ENCODE measurements at places on chromosomes 4 and X. TPM values are rescaled to one million over a fixed set of nuclear protein-coding genes. Genes with fewer than 3 reads are reported as not detected.

ABLIM2 gene
- 0.63 TPM for total RNA-seq

TEX13C gene
- total RNA-seq: not detected

ARMCX4 gene
- 3.1 TPM for total RNA-seq

PYURF gene
- total RNA-seq: 54.6 TPM

ING2 gene
- total RNA-seq: 13.5 TPM

GRCh38 chr4:30802622-30803323 lies 82.6 kb downstream of the PCDH7 start:
- H3K4me3 ChIP-seq: no peak overlapping the region
- DNase-seq: no peak
- no peaks in the 10 kb centered on the region for H3K27me3 ChIP-seq
- H3K27ac ChIP-seq: no peak overlapping the region
- no peaks in the 10 kb centered on the region for H3K4me1 ChIP-seq

DNA sequence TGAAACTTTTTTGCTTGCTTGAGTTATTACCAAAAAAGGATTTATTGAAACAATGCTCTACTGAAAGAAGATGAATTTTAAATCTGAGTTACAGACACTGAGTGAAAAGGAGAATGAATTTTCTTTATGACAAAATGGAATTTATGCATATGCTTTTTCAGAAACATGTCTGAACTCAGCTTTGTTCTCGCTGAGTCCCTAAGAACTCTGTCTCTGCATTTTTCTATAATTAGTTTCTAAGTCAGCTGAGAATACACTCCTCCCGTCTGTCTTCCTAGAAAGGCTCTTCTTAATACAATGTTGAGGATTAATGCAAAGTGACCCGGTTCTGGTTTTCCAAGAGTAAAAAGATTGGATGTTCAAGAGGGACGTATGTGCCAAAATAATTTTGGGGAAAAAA lies 463.5 kb downstream of the NKX6-1 start:
- no peak for DNase-seq
- no peaks in the 10 kb centered on the region for H3K27me3 ChIP-seq
- H3K4me3 ChIP-seq: no peak overlapping the region

DNA sequence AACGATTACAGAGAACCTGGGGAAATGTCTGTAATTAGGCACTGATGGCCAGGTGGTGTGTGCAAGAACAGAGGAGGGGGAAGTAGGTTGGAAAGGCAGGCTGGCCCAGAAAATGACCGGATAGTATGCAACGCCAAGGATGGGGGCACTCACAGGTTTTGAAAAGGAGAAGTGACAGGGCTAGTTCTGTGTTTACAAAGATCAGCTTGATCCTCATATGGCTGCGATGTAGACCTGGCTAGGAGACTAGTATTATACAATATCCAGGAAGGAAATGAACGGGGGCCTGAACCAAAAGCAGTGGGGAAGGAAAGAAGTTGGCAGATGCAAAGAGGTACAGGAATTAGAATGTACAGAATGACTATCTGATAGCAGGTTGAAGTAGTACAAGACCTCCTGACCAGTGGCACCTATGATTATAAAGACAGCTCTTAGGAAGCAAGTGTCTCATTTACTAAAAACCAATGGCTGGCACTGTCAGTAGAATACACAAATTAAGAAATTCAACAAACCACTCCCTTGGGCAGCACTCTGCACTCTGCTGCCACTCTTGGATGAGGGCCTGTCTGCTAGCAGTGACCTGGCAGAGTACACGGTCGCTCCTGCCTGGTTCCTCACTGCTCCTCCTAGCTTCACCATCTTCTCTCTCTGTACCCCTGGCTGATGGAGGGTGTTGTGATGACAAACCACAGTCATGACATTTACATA lies 14.1 kb downstream of the MFAP3L start:
- H3K4me3 ChIP-seq: no peak overlapping the region
- H3K27me3 ChIP-seq: no peaks in the 10 kb centered on the region
- peaks cover 4% of the 10 kb centered on the region for H3K4me1 ChIP-seq
- no peaks in the 10 kb centered on the region for H3K36me3 ChIP-seq

GRCh38 chr4:114512595-114513295 lies 85.9 kb upstream of the UGT8 start:
- no peaks in the 10 kb centered on the region for H3K27me3 ChIP-seq
- DNase-seq: no peak
- no peak overlapping the region for H3K27ac ChIP-seq
- no peak overlapping the region for H3K4me3 ChIP-seq
- no peaks in the 10 kb centered on the region for H3K36me3 ChIP-seq

DNA sequence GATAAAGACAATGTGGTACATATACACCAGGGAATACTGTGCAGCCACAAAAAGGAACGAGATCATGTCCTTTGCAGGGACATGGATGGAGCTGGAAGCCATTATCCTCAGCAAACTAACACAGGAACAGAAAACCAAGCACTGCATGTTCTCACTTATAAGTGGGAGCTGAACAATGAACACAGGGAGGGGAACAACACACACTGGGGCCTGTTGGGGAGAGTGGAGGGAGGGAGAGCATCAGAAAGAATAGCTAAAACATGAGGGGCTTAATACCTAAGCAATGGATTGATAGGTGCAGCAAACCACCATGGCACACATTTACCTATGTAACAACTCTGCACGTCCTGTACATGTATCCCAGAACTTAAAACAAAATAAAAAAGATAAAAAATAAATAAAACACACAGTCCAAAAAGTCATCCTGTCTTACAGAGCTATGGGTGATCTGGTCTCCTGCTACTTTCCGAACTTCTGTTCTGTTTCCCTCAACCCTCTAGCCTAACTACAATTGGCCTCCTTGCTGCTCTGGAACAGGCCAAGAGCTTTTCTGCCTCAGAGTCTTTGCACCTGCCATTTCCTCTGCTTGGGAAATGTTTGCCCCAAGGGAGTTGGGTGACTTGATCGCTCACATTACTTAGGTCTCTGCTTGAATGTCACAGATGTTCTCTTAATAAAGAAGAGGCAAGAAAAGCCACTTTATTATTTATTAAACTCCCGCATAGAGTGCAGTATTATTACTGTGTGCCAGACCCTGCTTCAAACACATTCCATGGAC lies 1.1 kb upstream of the CD38 start:
- H3K27ac ChIP-seq: no peak overlapping the region
- no peaks in the 10 kb centered on the region for H3K27me3 ChIP-seq
- peak overlapping the region; percentile 94 for H3K4me3 ChIP-seq

DNA sequence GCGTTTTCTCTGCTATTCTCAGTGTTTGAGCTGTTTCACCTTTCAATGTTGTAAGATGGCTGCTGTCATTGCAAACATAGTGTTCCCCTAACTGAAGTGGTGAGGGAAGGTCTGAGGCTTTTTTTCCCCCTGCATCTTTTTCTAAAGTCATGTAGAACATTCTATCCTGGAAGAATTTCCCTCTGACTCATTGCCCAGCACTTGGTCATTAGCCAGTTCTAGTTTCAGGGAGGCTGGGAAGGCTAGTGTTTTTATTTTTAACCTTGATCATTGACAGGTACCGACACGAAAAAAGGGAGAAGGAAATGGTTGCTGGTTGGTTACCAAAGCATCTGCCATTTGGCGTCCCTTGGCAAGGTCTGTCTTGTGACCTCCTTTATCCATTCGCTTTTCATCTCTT lies 6.6 kb downstream of the LANCL3 start:
- no peaks in the 10 kb centered on the region for H3K36me3 ChIP-seq
- peaks cover 5% of the 10 kb centered on the region for H3K4me1 ChIP-seq
- no peak overlapping the region for H3K27ac ChIP-seq
- no peak for DNase-seq
- peaks cover 3% of the 10 kb centered on the region for H3K27me3 ChIP-seq

DNA sequence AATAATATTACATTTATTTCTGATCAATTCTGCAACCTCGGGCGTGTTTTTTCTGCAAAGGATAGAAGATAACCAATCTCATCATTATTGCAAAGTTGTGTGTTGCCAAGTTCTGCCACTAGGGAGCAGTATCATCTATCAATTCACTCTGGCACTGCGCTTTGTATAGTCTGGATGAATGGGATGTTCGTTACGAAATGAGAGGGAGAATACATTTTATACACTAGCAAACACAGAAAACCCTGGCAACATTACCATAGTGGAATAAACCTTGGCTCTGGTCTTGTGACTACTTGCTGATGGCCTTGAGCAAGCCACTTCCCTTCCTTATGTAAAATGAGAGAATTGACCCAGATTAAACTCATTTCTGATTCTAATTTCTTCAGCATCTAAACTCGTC lies 97.5 kb upstream of the ZNF518B start:
- no peak overlapping the region for H3K27ac ChIP-seq
- H3K4me1 ChIP-seq: peaks cover 2% of the 10 kb centered on the region
- H3K36me3 ChIP-seq: no peaks in the 10 kb centered on the region
- peak; percentile 84 for DNase-seq
- H3K4me3 ChIP-seq: no peak overlapping the region

DNA sequence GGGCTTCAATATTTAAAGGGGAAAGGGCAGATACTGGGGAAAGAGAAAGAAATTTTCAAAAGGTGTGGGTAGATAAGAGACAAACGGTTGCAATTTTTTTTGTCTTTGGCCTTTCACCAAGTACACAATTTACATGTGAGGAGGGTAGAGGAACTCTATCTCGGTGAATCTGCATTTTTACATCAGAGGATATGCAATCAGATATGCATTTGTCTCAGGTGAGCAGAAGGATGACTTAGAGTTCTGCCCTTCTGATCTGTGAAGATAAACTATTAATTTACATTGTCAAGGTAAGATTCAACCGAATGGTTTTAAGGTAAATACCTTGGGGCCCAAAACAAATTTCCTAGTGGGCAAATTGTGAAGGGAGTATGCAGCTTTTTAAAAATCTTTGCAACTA lies 169.9 kb downstream of the COX18 start:
- no peak overlapping the region for H3K4me3 ChIP-seq
- no peak for DNase-seq
- H3K36me3 ChIP-seq: no peaks in the 10 kb centered on the region
- no peak overlapping the region for H3K27ac ChIP-seq
- no peaks in the 10 kb centered on the region for H3K27me3 ChIP-seq
- H3K4me1 ChIP-seq: no peaks in the 10 kb centered on the region
